ENCODE measurements at places on chromosomes 1 and 21.

DNA sequence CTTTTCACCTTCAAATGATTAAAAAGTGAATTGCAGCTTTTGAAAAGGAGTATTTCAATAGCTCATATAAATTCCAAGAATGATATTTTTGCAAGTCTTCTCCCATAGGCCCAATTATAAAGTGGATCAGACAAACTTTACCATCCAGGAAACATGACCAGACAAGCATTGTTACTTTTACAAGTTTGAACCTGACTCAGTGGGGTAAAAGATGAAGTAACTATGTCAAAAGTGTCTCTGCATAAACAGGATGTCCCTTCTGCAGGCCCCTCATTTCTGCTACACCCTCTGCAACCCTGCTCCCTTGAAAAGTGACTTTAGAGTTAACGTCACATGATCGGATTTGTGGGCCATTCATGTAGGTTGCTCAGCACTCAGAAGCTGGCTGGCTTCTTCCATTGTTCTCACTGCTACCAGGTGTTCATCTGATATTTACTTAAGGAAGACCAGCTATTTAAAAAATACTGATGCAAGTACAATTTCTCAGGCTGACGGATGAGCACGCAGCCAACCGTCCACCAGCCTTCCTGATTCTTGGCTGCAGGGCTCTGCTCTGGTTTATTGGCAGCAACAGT, 32.3 kb downstream of the URB1 start:
- DNase-seq = no peak

DNA sequence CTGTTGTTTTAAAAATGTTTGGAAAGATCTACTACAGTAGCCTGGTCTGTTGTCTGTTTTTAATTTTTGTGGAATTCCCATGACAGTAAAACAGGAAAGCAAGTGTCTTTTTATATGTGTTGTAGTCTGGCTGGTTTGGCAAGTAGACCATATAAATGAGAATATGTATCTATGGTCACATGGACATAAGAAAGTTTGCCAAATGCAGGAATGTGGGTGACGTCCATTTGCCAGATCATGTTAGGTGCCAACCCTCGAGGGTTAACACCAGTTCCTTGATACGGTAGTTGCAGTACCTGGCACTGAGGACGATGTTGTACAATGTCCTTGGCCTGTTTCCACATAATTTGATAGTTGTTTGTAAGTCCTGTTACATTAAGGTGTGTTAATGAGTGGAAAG, 6.2 kb downstream of the DAP3 start:
- no peak for DNase-seq

DNA sequence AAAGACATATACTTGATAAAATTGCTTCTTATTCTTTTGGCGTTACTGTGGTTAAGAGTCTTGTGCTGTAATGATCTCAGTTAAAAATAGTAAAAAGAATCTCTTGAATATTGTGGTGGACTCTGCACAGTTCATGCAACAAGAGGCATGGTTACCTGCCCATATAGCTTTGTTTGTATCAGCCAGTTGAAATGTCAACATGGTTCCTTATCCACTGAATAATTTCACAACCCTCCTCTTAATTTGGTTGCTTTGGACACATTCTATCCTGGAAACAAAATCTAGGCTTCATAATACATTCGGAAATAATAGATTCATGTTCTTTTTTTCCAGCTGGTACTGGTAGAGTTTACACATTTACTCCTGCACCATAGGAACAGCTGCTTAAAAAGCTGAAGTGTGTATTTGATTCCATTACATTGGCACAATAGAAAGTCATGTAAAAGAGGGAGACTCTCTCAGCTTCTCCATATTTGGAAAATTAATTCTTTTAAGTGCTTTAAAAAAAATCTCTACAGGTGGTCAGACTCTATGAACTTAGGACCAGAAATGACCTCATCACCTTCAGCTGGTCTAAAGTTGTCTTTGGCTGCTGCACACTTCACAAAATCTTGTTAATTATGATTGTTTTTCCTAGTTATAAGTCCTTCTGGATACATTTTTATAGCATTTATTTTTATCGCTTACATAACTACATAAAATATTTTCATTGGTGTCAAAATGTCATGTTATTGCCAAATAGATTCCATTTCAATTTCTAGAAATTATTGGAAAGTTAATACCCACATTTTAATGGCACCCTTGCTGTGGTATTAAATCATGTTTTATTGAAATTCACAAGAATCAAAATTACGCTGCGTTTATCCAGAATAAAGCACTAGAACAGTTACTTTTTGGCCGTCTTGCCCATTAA, 100.2 kb downstream of the LTN1 start:
- DNase-seq = no peak

GRCh38 chr21:29810871-29811270, 128.9 kb downstream of the GRIK1 start:
- DNase-seq = no peak

GRCh38 chr1:110057963-110058518, 12.4 kb downstream of the ALX3 start:
- no peak for DNase-seq

GRCh38 chr1:186618401-186619170, 61.6 kb downstream of the PTGS2 start:
- DNase-seq = peak; percentile 54

GRCh38 chr1:3514404-3514803, 59.9 kb downstream of the ARHGEF16 start:
- DNase-seq = no peak

Measured in femur (tissue), 1 donor.